Mesothelial cell of epicardium (in vitro differentiated cells): ENCODE measurements at places on chromosomes 11 and 22.

GRCh38 chr11:20125927-20126326 is 34.3 kb downstream of the DBX1 start:
- DNase-seq = no peak

GRCh38 chr11:132447761-132448160 is 1077.3 kb downstream of the NTM start:
- no peak for DNase-seq

GRCh38 chr11:8988329-8989234 is 15.2 kb downstream of the NRIP3 start:
- DNase-seq = no peak

DNA sequence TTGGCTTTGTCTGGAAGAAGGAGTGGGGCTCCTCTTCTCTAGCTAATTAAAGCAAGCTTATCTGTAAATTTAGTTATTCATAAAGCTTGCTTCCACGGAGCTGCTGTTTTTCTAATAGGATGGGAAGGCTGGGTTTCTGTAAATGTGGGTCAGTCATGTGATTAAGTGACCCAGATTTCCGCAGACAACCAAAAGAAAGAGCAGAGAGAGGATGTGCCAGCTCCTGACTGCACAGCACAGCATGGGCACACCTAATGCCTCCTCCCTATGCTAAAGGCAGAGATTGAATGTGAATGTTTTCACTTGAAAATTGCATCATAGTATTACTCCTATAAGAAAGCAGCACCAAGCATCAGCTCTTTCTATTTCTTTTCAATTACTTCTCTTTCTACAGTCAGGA is 160.2 kb downstream of the FAT3 start:
- DNase-seq = no peak

DNA sequence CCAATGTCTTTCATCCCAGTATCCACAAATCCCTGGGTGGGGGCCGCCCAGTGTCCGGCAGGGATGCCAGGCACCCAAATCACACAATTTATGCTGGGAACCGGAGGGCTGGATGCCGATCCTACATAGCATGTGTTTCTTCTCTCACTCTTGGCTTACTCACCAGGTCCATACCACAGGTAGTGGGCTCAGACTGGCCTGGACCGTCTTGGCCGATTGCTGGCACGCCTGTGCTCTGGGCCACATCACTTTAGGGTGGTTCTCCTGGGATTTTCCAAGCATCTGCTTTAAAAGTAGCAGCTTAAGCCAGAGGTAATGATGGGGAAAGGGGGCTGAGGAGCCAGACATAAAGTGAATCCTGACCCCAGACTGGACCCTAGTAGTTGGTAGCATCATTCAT is 22.6 kb upstream of the ALDH3B2 start:
- DNase-seq = no peak

DNA sequence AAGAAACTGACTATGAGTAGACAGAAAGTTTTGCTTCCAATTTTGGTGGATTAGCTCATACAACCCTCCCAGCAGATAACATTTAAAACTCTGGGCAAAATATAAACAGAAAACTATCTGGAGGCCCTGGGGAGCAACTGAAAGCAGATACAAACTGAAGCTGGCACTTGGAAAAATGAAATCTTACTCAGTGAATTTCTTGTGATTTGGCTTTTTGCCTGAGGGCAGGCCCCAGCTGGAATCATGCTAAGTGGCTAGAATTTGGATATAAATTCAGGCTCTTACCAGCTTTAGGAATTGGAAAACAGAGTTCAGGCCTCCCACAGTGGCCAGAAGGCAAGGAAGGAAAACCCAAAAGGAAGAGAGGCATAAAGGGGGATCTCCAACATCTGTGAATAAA is 85.8 kb downstream of the EFCAB6 start:
- DNase-seq = no peak

- no peak for DNase-seq
Observed at GRCh38 chr22:44664149-44664548, 37.9 kb upstream of the PRR5 start.

GRCh38 chr11:71395263-71395560 is 53.0 kb downstream of the DHCR7 start:
- no peak for DNase-seq

DNA sequence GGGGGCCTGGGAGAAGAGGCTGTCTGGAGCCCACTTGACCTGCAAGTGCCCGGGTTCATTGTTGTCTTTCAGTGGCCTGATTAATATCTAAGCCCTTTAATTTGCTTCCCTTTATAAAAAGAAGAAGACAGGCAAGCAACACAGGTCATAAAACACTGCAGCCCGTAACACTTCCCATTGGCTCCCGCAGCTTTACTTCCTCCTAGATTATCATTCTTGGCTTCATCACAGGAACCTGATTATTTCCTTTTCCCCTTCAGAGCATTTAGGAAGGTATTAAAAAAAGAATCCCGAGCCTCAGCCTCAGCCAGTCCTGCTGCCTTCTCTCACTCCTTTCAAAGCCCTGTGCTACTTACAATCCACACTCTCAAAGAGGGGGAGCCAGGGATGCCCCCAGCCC is 183.2 kb downstream of the GRIK4 start:
- no peak for DNase-seq

DNA sequence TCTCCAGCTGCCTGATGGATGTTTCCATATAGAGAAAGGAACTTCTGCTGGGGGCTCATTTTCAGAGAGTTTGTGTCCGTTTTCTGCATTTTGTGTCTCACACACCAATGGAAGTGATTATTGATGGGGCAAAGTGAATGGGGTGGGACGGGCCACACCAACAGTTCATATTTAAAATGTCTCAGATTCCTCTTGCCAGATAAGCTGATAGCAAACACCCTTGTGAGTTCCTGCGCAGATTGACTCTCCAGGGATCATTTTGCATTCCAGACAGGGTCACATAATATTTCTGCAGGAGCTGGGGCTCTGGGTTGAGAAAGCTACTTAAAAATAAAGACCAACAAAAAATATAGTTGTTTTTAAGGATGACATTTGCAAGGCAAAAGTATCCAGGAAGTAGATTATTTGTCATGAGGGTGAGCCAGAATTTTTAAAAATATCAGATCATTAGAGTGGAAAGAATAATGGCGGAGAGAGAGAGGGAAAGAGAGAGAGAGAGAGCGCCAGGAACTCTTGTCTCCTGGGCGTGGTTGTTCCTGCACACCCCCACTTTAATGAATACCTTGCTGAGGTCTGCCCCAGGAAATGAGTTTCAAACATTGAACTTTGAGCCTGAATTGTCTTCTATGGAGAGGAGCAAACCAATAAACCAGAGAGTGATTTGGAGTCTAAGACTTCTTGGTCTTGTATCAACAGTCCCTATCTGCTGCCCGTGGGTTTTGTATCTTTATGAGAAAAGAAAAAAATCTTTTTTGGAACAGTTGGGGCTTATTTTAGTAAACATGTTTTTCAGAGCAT is 33.3 kb downstream of the MICAL2 start:
- no peak for DNase-seq

DNA sequence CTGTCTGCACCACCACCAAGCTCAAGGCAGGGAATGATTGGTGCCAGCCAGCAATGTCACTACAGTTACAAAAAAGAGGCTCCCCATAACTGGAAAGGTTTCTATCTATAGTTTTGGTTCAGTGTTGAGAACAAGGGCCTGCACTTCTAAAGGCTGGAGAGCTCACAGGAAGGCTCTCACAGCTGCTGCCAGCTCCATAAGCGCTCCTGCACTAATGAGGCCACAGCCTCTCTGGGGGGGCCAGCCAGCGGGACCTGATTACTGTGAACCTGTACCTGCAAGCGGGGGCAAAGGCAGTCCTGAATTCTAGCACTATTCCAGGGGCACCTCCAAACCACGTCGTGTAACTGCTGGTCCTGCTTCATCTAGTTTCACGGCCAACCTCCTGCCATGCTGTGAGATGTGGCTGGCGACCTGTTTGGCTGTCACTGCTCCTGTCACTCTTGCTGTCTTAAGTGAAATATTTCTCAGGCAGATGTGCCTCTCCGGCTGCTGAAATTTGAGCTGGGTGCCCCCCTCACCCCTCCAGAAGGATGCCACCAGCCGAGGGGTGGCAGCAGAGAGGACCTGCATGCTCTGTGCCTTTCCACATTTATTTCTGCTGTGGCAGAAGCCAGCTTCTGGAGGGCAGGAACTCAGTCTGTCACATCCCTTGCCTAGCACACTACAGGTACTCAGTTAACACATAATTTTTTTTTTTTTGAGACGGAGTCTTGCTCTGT is 53.3 kb upstream of the ARFGAP3 start:
- no peak for DNase-seq

DNA sequence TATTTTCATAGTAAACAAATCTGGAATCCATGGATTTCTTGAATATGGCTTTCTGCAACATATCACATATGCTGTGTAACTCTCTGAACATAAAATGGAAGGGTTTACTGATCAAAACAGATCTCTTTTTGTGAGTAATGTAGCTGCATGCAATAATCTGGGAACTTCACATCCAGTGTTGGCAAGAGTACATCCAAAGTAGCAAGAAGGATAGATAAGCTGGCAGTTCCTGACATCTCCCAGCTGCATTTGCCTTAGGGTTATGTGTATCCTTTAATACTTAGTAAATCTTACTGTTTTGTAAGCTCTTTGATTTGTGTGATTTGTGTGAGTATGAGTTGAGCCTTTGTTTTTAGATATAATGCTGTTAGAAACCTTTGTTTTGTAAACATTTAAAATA is 280.4 kb upstream of the CNTN5 start:
- DNase-seq = no peak

- DNase-seq = no peak
Observed at GRCh38 chr11:134142536-134142935, 73.7 kb downstream of the JAM3 start.

DNA sequence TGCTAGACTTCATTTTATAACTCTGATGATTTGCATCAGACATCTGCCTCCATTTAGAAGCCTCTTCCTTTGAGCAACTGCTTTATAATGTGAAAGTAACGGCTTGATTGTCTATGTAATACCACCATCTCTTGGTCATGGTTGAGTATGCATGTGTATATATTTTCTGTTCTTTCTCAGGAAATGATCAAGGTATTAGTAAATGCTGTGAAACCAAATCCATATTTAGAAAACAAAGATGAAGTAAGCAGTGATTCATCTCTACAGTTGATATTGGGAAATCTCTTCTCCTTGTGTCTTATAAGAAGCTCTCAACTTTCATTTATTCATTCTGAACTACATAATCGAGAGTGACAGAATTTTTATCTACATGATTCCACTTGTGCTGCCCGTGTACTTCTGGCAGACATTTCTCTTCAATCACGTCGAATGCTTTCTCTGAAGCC is 104.6 kb upstream of the ANO3 start:
- no peak for DNase-seq

DNA sequence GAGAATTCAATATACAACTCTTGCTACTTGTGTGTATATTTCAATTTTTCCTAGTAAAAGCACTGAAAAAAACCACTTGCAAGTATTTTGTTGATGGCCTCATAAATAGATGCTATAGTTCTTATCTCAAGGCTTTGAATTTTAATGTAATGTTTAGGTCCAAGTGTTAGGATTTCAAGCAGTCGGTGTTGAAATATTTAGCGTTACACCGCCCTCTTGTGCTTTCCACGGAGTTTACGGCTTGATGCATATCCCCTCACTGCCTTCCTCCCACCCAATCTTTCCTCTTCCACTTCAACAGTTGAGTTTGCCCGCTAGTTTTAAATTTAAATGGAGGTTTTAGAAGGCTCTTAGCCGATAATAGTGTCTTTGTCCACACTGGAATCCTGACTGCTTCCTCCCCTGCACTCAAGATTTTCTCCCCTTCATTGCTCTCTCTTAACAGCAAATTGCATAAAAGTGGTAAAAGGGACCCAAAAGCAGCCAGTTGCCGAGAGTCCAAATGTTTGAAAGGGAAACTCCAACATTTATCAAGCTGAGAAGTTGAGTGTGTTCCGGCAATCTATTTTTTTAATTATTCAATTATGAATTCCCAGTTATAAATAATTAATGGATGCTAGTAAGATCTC is 25.9 kb upstream of the HTATIP2 start:
- DNase-seq = no peak

DNA sequence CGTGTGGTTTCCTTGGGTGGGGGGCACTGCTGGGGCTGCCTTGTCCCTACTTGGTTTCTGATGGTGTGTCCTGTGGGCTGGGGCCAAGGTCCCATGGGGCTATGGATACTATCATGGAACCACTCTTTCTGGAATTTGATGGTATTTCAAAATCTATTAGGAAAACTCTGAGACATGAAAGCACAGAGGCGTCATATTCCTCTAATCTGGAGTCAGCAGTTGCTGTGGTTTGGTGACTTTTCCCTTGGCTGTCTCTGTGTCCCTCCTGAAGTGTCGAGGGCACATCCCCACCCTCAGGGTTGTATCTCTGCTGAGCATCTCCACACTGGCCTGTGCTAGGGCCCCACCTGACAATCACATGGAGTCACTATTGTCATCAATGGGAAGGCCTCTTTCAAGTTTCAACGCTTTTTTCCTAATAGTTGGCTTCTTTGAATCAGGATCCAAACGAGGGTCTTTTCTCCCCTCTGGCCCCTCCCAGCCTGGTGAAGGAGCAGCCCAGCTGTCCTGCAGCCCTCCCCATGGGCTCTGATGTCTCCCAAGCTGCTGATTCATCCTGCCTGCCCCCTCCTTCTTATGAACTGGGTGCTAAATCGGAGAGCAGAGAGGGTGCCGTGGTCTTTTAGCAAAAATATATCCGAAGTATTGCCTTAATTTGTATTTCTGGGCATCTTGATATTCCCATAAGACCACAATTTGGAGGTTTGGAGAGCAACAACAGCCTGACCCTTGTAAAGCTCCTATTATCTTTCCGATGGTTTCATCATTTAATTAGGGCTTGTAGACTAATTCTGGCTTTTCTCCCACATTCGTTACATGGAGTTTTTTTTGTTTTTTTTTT is 38.5 kb downstream of the MED15 start:
- no peak for DNase-seq

- no peak for DNase-seq
Observed at GRCh38 chr11:36976741-36977140, 378.7 kb upstream of the RAG2 start.

DNA sequence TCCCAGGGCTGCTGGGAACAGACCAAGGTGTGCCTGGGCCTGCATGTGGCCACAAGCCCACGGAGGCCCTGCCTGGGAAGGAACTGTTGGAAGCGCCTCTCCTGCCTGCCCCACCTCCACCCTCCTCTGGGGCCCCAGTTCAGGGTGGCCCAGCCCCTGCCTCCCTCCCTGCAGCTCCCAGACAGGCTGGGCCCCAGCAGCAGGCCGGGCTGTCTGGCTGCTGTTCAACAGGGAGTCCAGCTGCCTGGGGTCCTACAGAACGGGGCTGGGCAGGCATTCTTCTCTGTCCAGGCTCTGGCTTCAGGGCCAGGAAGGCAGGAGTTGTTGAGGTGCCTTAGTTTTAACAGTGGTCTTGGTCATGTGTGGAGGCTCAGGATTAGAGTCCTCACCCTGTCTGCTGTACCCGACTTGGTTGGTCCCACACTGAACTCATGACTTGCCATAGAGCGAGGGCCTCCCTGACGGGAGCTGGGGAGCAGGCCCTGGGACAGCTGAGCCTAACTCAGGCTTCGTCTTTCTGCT is 11.8 kb downstream of the PRDM11 start:
- peak; percentile 79 for DNase-seq

DNA sequence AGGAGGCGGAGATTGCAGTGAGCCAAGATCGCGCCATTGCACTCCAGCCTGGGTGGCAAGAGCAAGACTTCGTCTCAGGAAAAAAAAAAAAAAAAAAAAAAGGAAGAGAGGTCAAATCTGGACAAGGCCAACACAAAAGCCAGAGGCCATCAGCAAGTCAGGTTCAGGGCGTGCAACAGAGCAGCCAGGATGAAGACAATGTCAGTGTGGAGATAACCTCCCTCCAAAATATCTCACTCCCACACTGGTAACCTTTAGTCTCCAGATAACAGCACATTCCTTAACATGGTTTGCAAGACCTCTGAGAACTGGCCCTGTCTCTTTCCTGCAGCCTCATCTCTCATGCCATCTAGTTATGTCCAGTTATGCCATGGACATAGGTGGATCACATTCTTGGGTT is 4.7 kb downstream of the CSNK2A3 start:
- DNase-seq = no peak

- no peak for DNase-seq
Observed at GRCh38 chr22:37627545-37627944, 11.9 kb upstream of the SH3BP1 start.
